Caki2 (cell line): ENCODE measurements at places on chromosomes 3 and 15.

GRCh38 chr3:70856414-70857162 lies 544.1 kb upstream of the MDFIC2 start:
- no peak for DNase-seq

DNA sequence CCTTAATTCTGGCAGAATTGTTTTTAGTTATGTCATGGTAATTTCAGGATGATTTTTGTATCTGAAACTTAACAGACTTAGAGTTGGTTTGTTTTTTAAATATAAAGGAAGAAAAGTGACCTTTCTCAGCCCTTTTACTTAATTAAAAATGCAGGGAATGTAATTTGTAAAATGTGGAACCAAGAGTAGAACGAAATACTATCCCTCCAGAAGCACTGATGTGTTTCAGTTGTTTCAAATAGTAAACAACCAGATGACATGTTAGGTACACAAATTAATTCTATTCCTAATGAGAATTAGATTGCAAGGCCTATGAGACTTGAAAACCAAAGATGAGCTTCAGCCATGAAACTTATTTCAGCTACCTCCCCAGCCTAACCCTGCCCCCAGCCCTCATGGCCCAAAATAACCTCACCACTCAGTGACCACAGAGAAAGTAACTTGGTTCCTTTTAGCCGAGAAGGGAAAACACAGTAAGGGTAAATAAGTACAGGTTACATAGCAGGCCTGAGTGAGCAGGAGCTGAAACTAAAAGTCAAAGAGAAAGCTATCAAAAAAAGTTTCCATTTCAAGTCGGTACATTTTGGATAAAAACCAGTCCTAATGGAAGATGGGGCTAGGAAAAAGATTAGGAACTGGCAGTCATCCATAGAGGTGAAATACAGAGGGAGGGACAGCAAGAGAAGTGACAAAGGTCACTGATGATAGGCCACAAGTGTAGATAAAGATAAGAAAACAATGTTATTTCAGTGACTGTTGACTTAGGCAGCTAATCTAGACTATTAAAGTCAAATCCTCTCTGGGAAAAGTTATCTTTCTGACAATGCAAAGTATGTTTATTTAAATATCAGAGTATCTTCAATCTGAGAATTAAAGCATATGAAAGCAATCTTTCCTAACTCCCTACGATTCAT lies 23.2 kb downstream of the SENP8 start:
- peak; percentile 35 for DNase-seq

GRCh38 chr3:195884691-195885035 lies 23.7 kb downstream of the TNK2 start:
- DNase-seq: no peak

- no peak for DNase-seq
Observed at GRCh38 chr3:123632161-123632655, 47.4 kb upstream of the HACD2 start.

DNA sequence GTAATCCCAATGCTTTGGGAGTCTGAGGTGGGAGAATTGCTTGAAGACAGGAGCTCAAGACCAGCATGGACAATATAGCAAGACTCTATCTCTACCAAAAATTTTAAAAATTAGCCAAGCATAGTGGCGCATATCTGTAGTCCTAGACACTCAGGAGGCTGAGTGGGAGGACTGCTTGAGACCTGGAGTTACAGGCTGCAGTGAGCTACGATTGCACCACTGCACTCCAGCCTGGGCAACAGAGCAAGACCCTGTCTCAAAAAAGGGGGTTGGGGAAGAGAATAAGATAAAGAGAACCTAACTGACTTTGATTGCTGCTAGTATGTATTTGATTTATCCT lies 755 bp downstream of the CD200R1 start:
- no peak for DNase-seq

GRCh38 chr15:89077750-89078149 lies 10.5 kb upstream of the ABHD2 start:
- no peak for DNase-seq

DNA sequence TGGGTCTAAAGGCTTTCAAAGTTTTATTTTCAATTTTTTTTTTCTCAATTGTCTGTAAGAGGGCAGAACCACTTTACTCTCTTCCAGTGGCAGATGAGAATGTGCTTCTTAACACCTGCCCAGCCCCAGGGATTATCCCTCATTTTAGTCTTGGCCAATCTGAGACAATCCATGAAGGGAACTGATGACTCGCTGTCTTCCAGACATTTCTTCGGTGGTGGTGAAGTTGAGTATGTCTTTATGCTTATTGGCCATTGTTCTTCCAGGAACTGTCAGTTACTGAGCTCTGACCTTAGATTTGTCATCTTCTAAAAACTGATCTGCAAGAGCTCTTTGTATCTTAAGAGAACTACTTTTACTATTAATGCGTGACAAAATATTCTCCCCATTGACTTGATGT lies 139.5 kb downstream of the TJP1 start:
- no peak for DNase-seq

DNA sequence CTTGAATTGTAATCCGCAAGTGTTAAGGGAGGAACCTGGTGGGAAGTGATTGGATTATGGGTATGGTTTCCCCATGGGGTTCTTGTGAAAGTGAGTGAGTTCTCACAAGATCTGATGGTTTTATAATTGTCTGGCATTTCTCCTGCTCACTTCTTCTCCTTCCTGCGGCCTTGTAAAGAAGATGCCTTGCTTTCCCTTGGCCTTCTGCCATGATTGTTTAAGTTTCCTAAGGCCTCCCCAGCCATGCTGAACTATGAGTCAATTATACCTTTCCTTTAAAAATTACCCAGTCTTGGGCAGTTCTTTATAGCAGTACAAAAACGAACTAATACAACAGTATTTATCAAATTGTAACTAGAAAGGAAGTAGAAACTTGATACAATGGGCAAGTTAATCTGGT lies 31.9 kb downstream of the IFT57 start:
- DNase-seq: no peak

DNA sequence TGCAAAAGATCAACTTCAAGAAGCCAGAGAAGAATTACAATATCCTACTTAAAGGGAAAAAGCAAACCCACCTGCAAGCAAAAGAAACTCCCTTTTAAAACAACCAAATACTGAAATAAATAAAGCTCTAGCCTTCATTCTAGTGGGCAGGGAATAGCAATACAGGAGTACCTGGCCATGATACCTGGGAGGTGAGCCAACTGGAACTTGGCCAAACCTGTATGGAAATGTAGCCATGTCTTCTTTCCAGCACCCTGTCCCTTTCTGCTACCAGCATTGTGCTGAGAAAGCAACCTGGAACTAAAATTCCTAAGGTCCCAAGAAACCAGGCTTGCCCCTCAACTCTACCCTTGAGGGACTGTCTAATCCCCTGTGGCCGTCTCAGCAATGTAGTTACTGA lies 530.0 kb downstream of the EPHB1 start:
- DNase-seq: no peak

DNA sequence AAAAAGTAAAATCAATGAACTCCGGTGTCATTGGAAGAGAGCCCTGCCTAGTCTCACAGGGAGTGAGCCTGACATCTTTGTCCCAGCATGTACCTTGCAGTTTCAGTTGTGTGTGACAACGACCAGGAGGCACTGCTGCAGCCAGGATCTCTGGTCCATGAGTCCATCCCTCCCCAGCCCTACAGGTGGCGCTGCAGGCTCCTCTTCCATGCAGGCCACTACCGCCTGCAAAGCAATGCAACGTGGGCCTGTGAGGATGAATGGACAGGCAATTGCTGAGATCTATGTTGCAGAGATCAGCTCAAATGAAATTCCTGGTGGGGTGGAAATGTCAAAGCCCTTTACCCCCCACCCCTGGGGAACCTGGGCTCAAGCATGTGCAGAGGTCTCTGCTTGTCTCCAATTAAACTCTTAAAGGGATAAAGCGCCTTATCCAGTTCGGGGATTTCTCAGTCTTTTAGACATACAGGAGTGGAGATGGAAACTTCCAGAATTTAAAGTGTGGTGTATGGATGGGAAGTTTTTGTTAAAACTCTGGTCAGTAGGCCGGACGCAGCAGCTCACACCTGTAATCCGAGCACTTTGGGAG lies 35.8 kb downstream of the TKT start:
- DNase-seq: peak; percentile 71

- no peak for DNase-seq
Observed at GRCh38 chr3:158404131-158404718, 166.8 kb upstream of the MLF1 start.

- DNase-seq: no peak
Observed at GRCh38 chr3:52431459-52432223, 13.3 kb downstream of the SEMA3G start.

DNA sequence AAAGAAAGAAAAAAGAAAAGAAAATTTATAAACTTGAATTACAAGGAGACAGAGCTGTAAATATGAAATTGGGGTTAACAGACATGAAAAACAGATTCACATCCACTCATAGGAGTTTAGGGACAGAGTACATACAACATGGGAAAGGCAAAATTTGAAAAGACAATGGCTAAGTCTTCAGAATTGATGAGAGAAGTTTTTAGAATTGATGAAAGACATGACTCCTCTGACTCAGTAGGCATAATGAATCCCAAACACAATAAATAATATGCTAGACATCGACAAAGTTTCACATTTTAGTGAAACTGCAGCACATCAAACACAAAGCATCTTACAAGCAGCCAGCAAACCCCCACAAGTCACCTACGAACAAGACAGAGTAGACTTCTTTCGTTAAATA lies 84.4 kb upstream of the MELTF start:
- no peak for DNase-seq

- no peak for DNase-seq
Observed at GRCh38 chr3:9395570-9396300, 1.7 kb upstream of the SETD5 start.

GRCh38 chr3:14463330-14464140 lies 61.1 kb downstream of the SLC6A6 start:
- no peak for DNase-seq

DNA sequence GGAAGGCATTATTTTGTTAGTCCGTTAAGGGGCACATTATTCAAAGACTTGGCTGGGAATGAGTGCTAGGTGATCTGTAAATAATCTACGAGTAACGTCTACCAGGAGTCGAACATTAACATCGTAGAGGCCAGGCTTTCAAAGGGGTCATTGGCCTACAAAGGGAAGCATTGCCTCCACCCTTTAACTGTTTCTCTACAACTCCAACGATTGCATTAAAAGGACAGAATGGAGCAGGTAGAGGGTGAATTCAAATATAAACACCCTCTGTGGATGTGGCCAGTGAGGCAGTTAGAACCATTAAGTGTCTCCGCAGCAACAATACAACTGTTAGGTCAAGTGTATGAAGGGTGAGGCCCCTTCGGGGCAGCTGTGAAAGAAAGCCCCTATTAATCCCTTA lies 126.0 kb upstream of the LMOD3 start:
- DNase-seq: peak; percentile 94

GRCh38 chr3:56720849-56721248 lies 37.8 kb upstream of the TASOR start:
- DNase-seq: no peak

GRCh38 chr3:155131104-155131503 lies 51.0 kb downstream of the MME start:
- DNase-seq: peak; percentile 53

DNA sequence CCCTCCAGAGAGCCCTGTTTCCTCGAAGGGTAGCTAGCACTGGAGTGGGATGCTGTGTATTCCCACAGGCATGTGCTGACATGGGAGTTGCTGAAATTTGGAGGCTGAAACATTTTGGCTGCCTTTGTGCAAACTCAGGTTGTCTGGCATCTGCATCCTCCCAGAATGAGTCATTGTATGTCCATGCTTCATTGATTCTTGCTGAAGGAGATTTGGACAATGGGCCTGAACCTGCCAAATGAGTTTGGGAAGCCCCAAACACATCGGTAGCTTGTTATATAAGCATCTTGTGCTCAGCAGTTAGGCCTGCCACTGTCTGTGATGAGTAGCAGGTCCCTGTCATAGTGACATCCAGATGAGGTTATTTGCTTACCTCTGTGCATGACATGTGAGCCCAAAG lies 160.0 kb downstream of the IL5RA start:
- DNase-seq: no peak
